ENCODE measurements at places on chromosomes 3 and 15.

DNA sequence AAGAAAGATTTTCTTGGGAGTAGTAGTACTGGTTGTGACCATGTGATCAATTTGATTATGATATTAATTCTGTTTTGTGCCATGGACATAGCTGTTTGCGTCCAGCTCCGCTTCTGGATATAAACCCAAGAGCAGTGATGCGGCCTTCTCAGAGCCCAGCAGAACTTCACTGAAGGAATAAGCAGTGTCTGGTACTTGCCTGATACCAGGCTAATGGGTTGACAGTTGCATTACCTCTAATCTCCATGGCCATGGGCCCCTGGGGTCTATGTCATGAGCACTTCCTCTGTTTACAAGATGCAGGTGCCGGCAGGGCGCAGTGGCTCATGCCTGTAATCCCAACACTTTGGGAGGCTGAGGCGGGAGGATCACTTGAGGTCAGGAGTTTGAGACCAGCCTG lies 36.3 kb upstream of the RAB6B start:
- no peak for DNase-seq

DNA sequence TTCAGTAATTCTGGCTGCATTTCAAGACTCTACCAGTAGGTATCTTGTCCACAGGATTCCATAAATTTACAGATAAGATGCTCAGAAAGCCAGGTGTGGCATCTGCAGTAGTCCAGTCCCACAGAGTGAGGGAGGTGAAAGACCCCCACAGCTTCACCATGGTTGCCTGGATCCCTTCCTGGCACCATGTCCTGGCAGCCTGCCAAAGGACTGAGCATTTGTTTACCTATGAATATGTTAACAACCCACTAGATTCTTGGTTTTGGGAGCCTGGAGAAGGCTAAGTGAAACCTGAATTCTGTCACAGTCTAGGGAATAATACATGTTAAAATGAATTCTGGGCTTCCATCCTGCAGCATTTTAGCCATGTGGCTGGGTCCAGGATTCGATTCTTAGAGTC lies 14.9 kb downstream of the CHST2 start:
- no peak for DNase-seq

DNA sequence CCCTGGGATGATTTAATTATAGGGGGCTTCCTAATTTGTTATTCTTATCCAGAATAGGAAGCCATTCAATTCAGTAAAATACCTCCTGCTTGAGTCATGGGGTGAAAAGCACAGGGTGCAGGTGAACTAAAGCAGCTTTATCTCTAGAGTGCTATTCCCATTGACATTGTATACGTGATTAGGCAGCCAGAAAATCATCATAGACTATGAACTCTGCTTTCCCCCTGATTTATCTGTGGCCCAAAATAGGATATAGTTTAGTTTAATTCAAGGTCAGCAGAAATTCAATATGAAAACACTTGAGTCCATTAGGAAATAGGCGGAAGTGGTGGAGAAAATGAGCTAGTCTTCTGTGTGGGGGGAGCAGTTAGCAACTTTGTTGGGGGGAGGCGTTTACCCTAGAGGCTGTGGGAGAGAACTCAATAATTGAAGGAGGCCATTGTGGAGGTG lies 18.2 kb upstream of the PRKCI start:
- DNase-seq = no peak

DNA sequence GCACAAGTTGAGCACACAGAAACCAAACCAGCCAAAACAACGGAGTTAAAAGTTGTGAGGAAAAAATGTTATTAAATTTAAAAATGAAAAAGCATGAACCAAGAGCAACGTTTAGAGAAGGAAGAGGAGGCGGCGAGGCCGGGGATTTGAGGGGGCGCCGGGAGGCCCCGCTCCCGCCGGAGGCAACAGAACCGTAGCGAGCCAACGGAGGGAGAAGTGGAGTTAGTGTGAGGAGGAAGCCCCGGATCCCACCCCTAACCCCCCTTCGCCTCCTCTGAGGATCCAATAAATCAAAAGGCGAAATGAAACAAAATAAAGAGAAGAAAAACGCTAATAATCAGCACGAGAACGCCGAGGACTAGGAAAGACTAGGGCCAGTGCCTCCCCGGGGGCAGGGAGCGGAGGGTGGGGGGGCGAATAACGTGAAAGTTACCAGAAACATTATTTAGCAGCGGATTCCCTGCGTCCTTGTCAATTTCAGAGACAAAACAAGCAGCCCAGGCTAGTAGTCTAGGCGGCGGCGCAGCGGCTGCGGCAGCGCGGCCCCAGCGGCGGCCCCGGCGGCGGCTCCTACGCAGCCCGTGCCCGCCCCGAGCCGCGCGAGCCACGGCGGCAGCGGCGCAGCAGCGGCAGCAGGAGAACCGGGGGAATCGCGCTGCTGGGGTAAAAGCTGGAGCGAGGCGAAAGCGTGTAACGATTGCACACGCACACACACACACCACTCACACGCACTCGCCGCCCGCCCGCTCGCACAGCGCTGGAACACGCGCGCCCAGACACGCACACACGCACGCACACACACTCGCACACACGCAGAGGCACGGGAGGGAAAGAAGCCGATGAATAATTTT lies 1.7 kb downstream of the MEIS2 start:
- DNase-seq = no peak

- DNase-seq = no peak
These were observed 598.7 kb downstream of the IGSF11 start for GRCh38 chr3:118435851-118436350.

GRCh38 chr3:197262709-197263108 lies 35.7 kb downstream of the DLG1 start:
- DNase-seq = no peak

- no peak for DNase-seq
These were observed 1051.7 kb downstream of the ROBO2 start for GRCh38 chr3:78091478-78092119.

GRCh38 chr15:73078722-73079121 lies 26.5 kb downstream of the NEO1 start:
- DNase-seq = peak; percentile 50

All from BJ (cell line).